Activated effector memory CD4-positive, alpha-beta T cell treated with Interleukin-2 at 50 U/mL for 16 hours (primary cell): ENCODE measurements at places on chromosomes 3 and 15.

DNA sequence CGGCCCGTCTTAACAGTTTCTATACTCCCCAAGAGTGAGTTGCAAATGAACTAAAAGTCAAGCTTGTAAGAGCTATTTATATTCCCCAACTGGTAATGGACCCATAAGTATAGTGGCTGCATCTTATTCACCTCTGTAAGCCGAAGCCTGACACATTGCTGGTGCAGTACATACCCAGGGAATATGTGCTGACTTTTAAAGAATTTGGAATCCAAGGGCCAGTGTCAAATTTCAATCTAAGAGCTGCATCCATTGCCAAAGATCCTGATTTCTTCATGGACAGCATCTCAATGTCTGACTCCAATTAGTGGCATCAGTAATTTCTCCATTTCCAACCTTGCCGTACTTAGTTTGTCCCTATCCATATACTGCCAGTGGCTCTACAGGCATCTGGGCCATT is 42.0 kb downstream of the FRMD4B start:
- no peak for DNase-seq

GRCh38 chr3:31448882-31449243 is 83.9 kb upstream of the STT3B start:
- DNase-seq: no peak

GRCh38 chr15:30922480-30923311 is 19.0 kb downstream of the FAN1 start:
- DNase-seq: no peak

DNA sequence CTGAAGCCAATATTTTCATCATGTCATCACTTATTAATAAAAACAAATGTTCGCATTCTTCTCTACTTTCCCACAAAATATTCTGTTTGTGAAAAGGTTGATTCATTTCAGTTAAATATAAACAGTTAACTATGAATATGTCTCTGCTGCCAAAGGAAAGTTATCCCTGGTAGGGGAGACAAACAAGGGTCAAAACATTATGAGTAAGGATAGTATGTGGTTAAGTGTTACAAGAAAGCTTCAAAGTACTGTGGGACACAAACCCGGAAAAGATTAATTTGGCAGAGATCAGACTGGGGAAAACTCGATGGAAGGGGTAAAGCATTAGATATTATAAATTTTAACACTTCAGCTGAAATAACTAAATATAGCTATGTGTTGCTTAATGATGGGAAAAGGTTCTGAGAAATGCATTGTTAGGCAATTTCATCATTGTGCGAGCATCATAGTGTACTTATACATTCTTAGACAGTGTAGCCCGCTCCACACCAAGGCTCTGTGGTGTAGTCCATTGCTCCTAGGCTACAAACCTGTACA is 436.5 kb upstream of the TBL1XR1 start:
- no peak for DNase-seq

DNA sequence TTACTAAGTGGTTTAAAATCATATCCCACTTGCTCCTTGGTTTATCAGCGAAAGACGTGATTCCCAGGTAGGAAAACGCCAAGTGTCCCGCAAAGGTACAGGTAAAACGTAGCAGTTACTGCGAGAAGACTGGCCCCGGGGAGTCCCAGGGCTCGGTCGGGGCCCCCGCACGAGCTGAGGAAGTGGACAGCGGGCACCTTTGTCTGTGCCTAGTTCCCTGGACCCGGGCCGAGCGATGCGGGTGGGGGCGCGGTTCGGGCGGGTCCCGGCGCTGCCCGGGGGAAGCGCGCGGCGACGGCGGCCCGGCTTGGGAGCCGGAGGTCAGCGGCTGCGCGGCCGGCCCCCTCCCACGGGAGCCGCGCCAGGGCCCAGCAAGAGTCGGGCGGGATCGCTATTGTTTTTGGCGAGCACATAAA is 864 bp upstream of the NEO1 start:
- no peak for DNase-seq

DNA sequence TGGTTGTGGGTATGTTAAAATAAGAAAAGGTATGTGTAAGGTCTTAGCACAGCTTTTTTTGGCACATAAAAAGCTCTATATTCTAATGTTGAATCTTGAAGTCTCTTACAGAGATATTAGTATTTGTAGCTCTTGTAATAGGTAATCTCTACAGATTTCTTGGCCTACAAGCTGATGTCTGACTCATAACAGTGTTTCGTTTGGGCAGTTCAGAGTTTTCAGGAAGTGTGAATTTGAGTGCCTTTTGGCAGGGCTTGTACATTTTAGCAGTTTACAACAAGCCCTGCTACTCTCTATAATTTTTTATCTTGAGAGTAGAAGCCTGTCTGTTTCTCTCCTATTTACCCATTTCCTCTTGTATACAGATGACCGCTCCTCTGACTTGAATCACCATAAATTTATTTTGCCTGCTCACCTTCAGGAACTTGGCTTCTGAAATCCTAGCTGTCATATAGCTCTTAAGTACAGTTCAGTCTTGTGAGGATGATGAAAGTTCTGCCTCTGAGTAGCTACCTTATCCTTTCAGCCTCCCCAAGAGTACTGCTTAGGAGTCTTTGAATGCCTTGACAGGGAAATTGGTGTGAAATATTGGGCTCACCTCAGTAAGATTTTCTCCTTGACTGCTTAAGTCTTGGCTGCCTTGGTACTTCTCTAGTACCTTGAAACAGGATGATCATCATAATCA is 419.9 kb upstream of the RARB start:
- no peak for DNase-seq

DNA sequence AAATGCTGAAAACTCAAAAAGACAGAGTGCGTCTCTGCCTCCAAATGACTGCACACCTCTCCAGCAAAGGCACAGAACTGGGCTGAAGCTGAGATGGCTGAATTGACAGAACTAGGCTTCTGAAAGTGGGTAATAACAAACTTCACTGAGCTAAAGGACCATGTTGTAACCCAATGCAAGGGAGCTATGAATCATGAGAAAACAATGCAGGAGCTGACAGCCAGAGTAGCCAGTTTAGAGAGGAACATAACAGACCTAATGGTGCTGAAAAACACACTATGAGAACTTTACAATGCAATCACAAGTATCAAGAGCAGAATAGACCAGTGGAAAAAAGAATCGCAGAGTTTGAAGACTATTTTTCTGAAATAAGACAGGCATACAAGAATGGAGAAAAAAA is 10.1 kb upstream of the AVEN start:
- DNase-seq: no peak

GRCh38 chr3:30662836-30663235 is 56.4 kb downstream of the TGFBR2 start:
- DNase-seq: no peak

GRCh38 chr15:23482764-23483489 is 35.9 kb upstream of the GOLGA6L2 start:
- DNase-seq: no peak

- DNase-seq: peak; percentile 6
These were observed 476 bp downstream of the IP6K2 start for GRCh38 chr3:48716508-48716981.

- DNase-seq: no peak
These were observed 137.7 kb downstream of the ASB7 start for GRCh38 chr15:100740138-100740537.

DNA sequence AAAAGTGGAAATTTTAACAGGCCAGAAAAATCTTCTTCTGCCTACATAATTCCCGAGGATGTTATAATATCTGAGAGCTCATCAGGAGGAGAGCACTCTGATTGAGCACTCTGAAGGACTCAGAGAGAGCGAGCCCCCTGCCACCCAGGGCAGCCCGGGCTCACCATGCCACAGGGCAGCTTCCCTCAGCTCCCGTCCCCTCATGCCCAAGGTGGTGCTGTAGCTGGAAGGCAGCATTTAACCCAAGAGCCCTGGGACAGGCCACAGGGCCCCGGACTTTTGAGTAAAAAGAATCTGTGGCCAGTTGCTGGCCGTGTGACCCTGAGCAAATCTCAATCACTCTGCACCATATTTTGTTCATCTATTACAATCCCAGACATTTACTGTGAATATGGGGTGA is 23.5 kb upstream of the RAD18 start:
- no peak for DNase-seq

DNA sequence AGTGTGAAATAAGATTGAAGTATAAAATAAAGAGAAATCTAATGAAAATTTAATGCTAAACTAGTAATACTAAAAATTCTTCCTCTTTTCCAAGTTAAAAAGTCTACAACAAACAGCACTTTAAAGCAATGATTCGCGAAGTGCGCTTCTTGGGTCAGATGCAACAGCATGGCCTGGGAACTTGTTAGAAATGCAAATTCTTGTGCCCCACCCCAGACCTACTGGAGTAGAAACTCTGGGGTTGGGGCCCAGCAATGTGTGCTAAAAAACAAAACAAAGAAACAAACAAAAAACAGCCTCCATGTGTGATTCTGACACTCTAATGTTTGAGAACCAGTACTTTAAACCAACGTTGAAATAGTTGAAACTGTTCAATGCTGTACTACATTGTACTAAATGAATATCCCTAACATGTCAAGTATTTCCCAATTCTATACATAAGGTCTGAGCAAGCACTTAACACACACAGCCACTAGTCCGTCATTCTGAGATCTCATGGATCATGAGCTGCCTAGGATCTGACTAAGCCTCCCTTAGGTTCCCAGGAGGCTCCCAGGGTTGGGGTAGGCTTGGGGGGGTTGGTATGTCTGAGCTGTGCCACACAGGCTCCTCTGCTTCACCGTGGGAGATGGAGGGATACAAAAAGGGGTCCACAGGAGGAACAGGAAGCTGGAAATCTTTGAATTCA is 6.1 kb downstream of the RASGRP1 start:
- DNase-seq: no peak

GRCh38 chr3:152646004-152646403 is 188.9 kb upstream of the P2RY1 start:
- no peak for DNase-seq

DNA sequence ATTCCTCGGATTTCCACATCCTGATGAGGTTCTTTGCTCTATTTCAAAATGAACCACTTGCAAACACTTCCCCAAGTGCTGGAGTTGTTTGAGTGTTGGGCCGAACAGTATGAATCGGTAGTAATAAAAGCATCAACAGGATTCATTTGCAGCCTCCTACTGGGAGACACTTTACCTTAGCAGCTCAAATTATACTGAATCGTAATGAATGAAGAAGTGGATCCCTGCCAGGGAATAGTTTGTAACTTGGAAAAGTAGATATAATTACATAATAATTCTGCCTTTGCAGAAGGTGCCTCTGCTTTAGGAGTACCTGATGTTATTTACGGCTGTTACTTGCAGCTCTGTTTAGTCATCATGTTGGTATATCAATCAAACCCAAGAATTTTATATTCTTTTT is 669.1 kb downstream of the CADM2 start:
- DNase-seq: no peak

DNA sequence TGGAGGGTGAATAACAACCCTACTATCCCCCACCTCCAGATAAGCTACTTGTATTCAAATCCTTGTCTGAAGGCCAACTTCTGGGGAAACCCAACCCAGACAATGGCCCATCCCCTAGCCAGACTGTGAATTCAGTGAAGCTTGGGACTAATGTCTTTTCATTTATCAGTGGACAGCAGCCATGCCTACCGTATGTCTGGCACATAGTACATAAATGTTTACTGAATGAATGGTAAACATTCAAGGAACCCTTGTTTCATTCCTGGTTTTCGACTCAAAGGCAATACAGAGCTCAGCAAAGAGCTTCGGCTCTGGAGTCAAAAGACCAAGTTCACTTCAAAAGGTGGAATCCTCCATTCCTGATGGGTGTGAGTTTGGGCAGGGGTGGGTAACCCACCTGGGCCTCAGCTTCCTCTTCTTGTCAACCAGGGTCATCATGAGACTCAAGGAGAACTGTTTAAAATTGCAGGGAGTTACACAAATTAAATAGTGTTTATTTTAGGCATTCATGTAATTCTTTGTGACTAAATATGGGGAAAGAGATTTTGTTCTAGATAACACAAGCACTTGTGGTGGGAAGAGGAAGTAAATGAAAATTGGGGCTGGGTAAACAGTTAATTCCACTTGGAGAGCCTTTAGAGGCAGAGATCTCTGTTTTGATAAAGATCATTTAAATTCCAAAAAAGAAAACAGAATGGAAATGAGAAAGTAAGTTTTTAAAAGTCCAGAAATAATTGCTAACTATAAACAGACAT is 303.7 kb upstream of the WNT5A start:
- no peak for DNase-seq

DNA sequence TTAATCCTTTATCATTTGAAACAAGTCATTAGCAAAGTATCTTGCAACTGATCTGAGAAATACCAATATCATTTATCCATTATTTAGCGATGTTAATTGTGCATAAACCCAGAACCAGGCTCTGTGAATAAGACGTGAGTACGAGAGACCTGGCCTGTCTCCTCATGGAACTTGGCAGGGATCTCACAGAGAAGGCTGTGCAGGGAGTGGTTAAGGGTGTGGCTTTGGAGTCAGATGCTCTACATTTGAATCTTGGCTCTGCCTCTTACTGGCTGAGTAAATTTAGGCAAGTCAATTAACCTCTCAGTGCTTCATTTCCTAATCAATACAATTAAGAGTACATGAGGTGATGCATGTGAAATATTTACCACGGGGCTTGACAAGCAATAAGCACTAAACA is 39.9 kb upstream of the TBL1XR1 start:
- DNase-seq: no peak

DNA sequence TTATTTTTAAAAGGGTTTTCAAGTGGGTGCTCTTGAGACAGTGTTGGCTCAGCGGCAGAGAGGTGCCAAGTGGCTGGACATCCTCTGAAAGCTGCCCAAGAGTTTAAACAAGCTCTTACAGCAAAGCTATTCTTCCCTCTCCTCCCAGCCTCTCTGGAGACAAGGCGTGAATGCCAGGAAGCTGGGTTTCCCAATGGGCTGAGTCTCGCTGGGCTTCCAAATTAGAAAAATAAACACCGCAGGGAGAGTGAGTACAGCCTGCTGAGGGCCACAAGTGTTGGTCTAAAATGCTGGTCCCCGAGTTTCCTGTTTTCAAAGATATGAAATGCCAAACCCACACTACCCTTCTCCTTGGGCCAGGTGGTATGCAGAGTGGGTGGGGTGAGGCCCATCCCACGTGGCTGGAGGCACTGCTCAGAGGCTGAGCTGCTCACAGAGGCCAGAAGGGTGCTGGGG is 36.4 kb downstream of the ZDHHC3 start:
- no peak for DNase-seq

- no peak for DNase-seq
These were observed 117.8 kb upstream of the KCNH8 start for GRCh38 chr3:19030522-19030839.

GRCh38 chr3:194283221-194284006 is 67.7 kb downstream of the CPN2 start:
- DNase-seq: no peak
